ENCODE measurements at places on chromosomes 5 and 9.

DNA sequence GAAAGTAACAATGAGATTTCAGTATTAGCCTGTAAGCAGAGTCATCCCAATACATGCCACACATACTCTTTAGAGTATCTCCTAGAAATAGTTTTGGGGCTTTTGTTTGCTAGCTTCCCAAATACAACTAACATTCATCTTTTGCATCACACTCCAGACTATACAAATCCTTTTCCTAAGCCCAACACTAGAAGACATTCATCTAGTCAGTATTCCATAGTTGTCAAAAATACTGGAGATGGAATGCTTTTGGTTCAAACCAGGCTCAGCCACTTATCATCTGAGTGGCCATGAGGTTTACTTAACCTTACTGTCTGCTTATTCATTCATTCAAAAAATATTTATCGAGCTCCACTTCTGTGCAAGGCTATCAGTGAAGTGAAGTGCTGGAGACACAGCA, 205.1 kb upstream of the SGCD start:
- no peak for DNase-seq

GRCh38 chr5:139705655-139706587, 57.8 kb downstream of the CXXC5 start:
- no peak for DNase-seq

DNA sequence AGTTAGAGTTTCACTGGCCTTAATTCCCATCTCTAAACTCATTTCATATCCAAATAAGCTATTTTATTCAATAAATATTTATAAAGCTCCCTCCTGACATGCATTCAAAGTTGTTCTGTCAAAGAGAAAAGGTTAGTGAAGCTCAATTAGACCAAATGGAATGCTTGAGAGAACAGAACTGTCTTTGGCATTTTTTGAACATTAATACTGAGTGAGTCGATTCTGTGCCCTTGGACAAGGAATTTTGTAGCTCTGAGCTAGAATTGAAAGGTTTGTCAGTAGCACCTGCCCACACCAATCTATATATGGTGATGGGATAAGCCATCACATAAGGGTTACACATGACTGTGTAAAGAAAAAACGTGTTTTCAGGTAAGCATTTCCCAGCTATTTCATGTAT, 631.2 kb upstream of the CCNG1 start:
- no peak for DNase-seq

DNA sequence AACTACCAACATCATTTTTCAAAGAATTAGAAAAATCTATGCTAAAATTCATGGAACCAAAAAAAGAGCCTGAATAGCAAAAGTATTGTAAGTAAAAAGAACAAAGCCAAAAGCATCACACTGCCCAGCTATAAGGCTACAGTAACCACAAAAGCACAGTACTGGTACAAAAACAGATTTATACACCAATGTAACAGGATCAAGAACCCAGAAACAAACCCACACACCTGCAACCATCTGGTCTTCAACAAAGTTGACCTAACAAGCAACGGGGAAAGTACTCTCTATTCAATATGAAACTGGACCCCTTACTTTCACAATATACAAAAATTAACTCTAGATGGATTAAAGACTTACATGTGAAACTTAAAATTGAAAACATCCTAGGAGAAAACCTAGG, 94.2 kb upstream of the TARS1 start:
- no peak for DNase-seq

GRCh38 chr9:77910194-77910621, 121.4 kb downstream of the GNAQ start:
- DNase-seq = no peak

GRCh38 chr5:4773827-4774317, 366.3 kb upstream of the ADAMTS16 start:
- no peak for DNase-seq

- DNase-seq = no peak
Measured at GRCh38 chr5:94367900-94368299, 250.5 kb downstream of the KIAA0825 start.

- DNase-seq = no peak
Measured at GRCh38 chr9:130022566-130023143, 20.3 kb downstream of the FNBP1 start.

GRCh38 chr5:128234928-128235641, 151.5 kb downstream of the SLC12A2 start:
- no peak for DNase-seq

GRCh38 chr5:113520429-113520828, 6.9 kb downstream of the YTHDC2 start:
- DNase-seq = no peak

DNA sequence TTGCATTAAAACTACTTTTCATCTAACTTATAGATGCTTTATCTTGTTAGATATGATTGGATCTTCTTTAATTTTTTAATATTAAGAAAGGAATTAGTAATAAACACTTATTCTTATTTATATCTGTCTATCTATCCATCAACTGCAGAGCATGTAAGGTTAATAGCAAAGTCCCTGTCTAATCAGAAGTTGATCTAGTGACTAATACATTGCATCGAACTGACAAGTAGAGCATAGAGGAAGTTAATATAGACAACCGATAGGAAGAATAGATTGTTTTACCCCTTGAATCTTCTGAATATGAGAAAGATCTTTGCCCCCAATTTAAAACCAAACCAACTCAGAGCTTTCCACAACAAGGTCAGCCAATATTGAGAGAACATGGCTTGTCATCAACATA, 862.0 kb upstream of the CDH6 start:
- DNase-seq = no peak

Data from tibial artery (tissue), 4 donors.